Naive thymus-derived CD8-positive, alpha-beta T cell (primary cell): ENCODE measurements at places on chromosomes 1 and 21.

DNA sequence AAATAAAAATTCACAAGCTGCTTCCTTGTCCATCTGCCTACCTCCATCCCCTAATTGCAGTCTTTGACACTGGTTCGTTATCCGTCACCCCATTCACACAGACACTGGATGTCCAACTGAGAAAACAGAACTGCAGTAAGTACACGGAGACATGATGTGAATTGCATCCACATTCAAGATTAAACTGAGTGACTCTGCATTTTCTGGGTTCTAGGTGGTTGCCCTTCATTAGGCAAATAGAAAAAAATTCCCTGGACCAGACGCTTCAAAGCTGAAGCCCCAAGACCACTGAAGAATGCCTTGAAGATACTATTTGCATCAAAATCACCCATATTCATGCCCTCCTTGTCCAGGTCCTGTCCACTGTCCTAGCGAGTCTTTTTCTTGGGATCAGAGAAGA lies 7.9 kb upstream of the ALG6 start:
- no peak for DNase-seq

GRCh38 chr1:9235096-9235459 lies 504 bp downstream of the H6PD start:
- DNase-seq, result no peak

DNA sequence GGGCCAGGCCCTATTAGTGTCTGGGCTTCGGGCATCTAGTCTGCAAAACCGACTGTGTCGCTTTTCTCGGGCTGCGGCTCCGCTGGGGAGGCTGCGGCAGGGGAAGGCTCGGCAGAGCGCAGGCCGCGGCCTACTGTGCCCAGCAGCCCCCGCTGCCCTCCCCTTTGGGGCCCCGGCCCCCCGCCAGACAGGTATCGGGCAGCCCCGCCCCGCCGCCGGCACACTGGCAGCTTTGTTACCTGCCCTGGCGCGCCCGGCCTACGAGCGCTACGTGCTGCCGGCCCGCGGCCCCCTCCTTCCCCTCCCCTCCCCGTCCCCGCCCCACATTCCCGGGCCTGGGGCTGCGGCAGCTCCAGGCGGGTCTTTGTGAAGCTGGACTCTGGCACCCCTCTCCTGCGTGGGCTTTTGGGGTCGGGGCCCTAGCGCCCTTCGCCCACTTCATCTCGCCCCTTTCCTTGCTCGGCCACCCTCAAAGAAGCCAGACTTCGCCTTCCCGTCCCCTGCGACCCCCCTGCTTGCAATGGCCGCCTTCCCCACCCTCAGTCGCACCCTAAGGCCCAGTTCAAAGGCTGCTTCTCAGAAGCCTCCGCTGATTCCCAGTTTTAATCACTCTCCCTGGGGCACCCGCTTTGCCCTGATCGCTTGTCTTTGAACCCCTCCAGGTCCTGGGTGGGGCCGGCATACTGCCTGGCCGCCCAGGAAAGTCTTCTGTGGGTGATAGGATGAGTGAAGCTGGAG lies 48.9 kb upstream of the SLC2A1 start:
- no peak for DNase-seq

GRCh38 chr1:56457756-56458375 lies 121.5 kb downstream of the PLPP3 start:
- no peak for DNase-seq

GRCh38 chr1:54391450-54392209 lies 14.6 kb downstream of the SSBP3 start:
- no peak for DNase-seq

DNA sequence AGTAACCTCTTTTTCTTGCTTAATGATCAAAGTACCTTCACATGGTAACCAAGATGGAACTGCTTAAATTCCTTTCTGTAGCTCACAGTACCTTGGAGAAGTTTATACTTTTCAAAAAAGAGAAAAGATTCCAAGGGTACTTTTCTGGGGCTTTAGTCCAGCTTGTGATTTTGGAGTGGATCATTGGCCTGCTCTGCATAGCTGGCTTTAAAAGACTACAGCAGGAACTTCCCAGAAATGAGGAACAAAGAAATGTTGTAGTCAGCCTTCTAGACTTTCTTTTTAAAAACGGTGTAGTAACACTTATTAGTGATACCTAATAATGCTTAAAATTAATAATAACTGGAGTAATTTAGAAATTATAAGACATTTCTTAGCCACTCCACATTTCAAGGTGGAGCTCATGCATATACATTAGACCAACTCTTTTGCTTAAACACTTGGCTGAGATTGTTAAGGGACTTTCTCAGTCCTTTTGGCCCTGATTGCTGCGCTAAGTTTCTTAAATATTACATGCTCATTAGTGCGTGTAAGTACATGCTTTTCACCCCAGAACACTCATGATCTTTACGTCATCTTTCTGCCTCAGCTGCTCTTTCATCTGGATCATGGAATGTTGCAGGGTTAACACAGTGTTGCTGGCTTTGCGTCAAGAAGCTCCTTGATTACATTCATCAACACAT lies 57.3 kb downstream of the SDCCAG8 start:
- DNase-seq, result no peak

- no peak for DNase-seq
These were observed 3.6 kb downstream of the SDC3 start for GRCh38 chr1:30904962-30905335.

DNA sequence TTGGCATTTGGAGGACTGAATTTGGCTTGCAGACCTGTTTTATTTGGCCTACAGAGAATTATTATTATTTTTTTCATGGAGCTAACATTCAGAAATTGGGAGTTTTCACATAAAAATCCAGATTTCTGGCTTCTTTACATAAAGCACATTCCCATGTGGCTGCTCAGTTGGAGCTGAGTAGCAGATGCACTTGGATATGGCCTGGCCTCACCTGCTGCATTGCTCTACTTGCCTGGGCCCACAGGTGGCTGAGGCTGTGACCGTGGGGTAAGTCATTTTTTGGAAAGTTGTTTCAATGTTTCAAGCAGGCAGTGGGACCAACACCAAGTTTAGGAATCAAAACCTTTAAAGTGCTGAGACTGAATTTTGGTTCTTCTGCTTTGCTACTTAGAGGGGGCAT lies 56.7 kb downstream of the GADD45A start:
- DNase-seq, result no peak

DNA sequence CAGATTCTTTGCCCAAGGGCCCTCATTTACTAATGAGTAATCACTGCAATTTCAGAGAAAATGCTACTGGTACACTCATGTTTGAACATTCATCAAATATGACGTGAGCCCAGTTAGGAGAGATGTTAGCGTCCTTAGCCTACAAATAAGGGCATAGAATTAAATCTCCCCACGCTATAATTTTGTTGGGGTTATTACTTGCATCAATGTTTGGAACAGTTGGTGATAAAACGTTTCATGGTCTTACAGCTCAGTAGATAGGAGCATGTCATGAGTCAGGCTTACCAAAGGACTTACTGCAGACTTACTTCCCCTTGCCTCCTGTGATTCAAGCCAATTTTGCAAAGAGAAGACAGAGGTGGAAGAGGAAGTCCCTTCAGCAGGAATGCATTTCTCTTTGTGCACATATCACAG lies 304.0 kb downstream of the KIF26B start:
- no peak for DNase-seq

DNA sequence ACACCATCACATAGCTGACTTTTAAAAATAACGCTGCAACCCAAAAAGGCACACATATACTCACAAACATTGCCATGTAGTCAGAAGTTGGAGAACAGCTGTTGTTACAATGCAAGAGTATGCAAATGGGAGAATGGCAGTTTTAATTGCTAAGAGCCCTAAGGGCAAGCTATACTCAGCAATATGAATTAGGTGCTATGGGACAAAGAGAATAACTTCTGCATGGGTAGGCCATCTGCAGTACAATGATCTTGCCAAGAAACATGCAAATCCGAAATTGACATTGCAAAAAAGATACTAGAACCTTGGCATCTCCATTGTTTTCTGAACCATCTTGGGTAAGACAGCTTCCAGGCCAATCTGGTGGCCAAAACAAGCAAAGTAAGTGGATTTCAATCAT lies 697.8 kb downstream of the LRRIQ3 start:
- DNase-seq, result no peak

DNA sequence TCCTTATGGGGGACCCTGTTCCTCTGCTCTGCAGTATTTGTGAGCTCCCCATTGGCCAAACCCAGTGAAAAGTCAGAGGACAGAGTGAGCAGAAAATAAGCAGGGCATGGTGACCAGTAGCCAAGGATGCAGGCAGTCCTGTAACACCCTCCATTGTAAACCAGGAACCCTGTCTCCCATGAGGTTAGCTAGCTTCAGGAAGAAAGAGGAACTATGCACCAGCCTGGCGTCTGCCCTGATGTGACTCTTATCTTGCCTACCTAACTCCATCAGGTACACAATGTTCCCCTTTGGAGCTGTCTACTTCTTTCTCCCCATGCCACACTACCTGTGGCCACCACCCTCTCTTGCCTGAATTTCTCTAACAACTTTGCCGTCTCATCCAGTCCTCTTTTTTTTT lies 119.2 kb downstream of the LRIG2 start:
- no peak for DNase-seq

- no peak for DNase-seq
These were observed 64.1 kb downstream of the BACE2 start for GRCh38 chr21:41232013-41232412.

GRCh38 chr1:104795931-104796330 lies 1046.2 kb downstream of the AMY1C start:
- no peak for DNase-seq

GRCh38 chr21:37787456-37787855 lies 128.8 kb downstream of the KCNJ6 start:
- no peak for DNase-seq

GRCh38 chr1:8161546-8162105 lies 135.5 kb upstream of the ERRFI1 start:
- DNase-seq, result no peak

DNA sequence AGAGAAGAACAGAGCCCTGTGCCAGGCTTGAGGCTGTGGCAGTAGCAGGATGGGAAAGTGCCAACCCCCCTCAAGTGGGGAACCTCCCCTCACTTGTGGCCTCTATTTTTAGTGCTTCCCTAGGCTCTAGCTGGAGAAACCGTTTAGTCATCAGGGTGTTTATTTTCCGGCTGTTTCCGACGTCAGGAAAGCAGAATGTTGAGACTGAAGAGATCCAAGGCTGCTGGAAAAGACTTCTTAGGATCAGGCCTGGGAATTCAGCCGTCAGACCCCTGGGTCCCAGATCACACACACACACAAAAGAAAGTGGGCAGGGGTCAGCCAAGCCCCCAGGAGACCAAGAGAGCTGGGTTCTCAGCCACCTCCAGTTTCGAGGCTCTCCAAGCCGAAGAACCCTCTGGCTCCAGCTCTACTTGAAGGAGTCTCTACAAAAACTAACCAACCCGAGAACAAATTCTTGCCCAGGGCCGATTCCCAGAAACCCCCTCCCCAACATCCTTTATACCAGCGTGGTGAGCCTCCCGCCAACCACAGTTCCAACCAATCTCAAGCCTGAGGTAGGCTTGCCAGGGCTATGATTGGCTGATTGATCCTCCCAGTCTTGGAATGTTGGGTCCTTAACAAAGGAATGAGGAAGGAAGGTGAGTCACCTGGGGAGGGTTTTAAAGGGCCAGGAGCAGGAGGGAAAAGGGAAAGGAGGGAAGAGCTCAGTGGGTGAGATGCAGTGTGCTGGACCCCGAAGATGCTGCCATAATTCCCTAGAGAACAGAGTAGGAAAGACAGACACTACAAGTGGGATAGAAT lies 2.5 kb upstream of the MEF2D start:
- no peak for DNase-seq

DNA sequence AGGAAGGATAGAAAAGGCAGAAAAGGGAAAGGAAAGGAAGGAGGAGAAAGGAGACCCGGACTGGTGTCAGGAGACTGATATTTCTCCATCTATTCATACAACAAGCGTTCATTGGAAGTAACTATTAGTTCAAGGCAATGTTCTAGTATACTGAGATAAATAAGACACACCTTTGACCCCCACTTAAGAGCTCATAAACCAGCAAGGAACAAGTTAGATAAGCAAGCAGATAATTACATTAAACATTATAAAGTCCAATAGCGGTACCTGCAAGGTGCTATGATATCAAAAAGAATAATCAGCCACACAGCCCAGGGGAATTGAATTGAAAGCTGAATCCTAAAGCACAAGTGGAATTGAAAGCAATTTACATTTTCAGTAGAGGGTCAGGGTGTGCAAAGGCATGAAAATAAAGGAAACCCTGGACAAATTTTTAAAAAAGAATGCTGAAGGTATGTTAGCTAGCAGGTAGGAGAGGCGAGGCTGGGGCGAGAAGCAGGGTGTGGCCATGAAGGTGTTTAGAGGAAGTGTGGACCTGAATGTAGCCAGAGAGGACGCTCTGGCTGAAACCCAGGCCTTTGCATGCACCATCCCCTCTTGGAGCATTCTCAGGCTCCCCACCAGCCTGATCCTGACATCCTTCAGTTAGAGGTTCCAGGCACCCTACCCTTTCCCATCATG lies 200.0 kb downstream of the SETD4 start:
- no peak for DNase-seq

GRCh38 chr1:203422116-203422515 lies 53.5 kb upstream of the PRELP start:
- DNase-seq, result no peak

- no peak for DNase-seq
These were observed 177.7 kb downstream of the C1orf94 start for GRCh38 chr1:34354367-34354766.

DNA sequence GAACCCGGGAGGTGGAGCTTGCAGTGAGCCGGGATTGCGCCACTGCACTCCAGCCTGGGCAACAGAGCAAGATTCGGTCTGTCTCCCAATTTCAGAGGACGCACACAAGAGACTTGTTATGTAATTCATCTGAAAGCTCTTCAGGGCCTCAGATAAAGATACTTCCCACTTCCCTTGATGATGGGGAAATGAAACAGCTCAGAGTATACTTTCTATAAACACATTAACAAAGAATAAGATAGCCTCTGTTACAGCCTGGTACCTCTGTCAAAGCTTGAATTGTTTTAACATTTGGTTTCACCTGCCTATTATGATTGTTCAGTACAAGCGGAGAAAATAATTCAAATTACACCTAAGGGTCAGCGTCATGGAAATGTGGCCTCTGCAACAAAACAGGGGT lies 622.9 kb upstream of the ADGRL4 start:
- no peak for DNase-seq

- no peak for DNase-seq
These were observed 91.5 kb downstream of the XCL2 start for GRCh38 chr1:168452329-168452728.

GRCh38 chr1:35725596-35725995 lies 6.9 kb upstream of the C1orf216 start:
- DNase-seq, result no peak

- DNase-seq, result no peak
These were observed 595 bp downstream of the GLUL start for GRCh38 chr1:182391028-182391361.

GRCh38 chr1:25628741-25629421 lies 12.3 kb downstream of the MAN1C1 start:
- DNase-seq, result no peak

GRCh38 chr1:20484519-20485462 lies 1.2 kb downstream of the CAMK2N1 start:
- no peak for DNase-seq

DNA sequence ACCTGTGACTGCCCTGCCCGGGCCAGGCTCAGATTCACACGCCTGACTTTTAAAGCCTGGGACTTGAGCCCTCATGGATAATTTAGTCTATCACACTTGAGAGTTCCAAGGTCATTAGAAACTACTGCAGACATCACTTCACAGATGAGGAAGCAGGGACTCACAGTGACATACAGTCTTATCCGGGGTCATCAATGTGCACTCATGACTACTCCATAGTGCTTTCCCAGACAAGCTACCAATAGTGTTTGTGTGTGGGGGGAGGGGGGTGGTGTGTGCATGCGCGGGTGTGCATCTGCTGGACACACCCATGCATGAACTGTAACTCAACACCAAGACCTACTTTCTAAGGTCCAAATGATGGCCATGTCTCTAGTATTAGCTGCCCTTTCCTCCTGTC lies 16.1 kb upstream of the SLC5A9 start:
- no peak for DNase-seq

- DNase-seq, result no peak
These were observed 16.7 kb downstream of the COLGALT2 start for GRCh38 chr1:184020855-184021254.
